ENCODE measurements at places on chromosomes 7 and 10.

- DNase-seq, result no peak
Observed at GRCh38 chr10:53177468-53177867, 404.9 kb upstream of the MBL2 start.

DNA sequence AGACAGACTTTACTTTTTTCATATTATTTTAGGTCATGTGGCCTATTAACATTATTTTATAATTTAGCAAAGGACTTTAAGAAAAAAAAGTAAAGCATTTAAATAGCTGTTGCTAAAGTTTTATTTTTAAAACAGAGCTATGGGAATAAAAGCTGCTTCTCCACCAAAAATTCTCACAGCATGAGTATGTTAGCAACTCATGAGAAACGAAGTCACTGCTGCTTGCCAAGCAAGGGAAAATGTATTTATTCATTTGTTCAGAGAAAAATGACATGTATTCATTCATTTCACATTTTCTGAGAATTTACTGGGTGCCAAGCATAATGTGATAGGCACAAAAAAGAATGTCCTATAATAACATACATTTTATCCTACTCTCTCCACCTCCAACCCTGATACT, 5.1 kb downstream of the LRRC72 start:
- no peak for DNase-seq

DNA sequence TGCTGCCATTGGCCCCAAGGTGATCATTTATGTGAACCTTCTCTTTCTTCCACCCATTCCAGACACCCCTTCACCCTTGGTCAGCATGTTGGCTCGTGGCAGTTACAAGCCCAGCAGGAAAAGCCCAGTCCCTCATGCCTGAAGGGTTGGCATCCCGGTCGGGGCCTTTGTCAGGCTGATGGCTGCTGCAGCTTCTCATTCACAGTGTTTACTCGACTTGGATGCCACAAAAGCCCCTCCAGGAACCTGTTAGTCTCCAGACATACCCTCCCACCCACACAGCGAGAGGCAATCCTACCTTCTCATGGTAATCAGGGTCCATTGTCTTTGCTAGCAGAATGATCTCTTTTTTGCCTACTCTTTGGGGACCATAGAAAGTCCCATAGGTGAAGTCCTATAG, 200.8 kb upstream of the PFKP start:
- no peak for DNase-seq

DNA sequence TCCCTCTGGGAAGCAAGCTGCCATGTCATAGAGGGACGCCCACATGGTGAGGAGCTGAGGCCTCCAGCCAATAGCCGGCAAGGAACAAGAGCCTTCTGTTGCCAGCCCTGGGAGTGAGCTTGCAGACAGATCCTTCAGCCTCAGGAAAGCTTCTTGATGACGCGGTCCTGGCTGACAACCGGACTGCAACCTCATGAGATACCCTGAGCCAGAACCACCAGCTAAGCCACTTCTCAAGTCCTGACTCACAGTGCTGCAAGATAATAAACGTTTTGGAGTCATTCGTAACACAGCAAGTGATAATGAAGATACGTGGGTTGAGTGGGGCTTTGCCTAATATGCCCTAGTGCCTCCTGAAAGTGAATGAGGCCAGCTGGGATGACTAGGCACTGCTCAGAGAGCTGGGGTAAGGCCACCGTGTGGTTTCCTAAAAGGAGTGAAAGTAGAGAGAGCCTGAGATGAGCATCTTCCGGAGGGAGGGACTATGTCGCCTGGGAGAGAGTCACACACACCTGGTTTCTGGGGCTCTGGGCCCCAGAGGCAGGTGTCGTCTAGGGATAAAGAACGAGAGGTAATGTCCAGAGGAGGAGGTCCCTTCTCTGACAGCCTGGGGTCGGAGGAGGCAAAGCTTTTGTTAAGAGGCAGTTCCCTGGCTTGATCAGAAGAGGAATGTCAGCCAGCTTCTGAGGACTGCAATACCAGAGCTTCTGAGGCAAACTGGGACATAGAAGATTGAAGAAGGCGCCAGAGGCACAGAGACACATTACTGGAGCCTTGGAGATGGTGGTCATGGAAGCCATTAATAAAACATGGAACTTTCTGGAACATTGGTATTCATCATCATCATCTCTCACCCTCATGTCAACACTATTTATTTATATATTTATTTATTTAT, 53.6 kb downstream of the PYROXD2 start:
- peak; percentile 66 for DNase-seq

DNA sequence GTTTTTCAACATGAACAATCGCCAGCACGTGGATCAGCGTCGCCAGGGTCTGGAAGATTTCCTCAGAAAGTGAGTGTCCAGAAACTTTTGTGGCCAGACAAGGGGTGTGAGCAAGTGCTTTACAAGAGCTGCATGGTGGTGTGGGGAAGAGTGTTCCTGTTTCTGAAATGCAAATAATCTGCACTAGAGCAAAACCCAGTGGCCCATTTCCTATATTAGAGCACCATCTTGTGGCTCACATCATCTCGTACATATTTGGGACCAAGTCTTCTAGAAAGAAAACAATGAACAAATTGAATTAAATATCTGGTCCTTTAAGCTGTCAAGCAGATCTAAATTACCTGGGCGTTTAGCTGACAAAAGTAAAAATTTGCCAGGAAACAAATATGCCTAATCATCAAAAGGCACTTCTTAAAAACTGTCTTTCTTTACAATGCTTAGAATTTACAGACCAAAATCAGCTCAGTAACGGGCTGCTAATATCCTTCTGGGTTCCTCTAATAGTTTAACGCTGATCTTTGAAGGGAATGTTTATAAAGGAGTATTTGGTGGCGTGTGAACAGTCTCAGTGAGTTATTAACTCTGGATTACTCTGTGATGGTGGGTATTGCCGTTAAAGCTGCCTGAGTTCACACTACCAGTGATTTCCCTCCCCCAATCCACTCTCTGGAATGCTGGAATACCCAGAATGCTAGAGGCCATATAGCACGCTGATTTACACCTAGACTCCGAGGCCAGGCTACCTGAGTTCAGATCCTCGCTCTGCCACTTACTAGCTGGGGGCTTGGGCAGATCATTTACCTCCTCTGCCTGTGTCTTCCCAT, 73.6 kb downstream of the SNX10 start:
- DNase-seq, result no peak

Data from kidney epithelial cell (primary cell).